ENCODE measurements at places on chromosomes 1 and 21. TPM values are rescaled to one million over a fixed set of nuclear protein-coding genes. Genes with fewer than 3 reads are reported as not detected.
A peak's percentile ranks its signal among the peaks of the same experiment; 100 is the strongest.

DNA sequence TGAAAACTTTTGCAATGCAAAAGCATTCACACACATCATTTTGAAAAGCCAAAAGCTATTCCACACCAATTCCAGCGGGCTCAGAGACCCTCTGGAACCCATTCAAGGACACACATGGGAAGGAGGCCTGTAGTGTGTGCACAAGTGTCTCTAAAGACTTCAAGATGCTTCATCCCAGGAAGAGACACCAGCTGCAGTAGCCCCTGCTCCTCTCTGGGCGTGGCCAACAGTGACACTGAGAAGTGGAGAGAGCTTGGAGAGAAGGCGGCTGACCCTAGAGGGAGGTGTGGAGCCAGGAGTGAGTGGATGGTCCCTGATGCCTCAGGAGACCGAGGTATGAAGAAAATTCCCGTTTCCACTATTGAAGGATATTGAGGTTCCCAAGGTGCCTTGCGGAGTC, 14.9 kb upstream of the TNNI1 start:
- DNase-seq: no peak

GRCh38 chr1:3271866-3272265, 182.6 kb upstream of the ARHGEF16 start:
- DNase-seq: no peak

GRCh38 chr1:193543259-193543658, 356.8 kb upstream of the B3GALT2 start:
- no peak for DNase-seq

- DNase-seq: no peak
These were observed 198.8 kb downstream of the AMY1C start for GRCh38 chr1:103948526-103948925.

- peak; percentile 78 for DNase-seq
These were observed 20.1 kb downstream of the UBE2U start for GRCh38 chr1:64223329-64224151.

- no peak for DNase-seq
These were observed 27.6 kb downstream of the NMNAT2 start for GRCh38 chr1:183390561-183390960.

DNA sequence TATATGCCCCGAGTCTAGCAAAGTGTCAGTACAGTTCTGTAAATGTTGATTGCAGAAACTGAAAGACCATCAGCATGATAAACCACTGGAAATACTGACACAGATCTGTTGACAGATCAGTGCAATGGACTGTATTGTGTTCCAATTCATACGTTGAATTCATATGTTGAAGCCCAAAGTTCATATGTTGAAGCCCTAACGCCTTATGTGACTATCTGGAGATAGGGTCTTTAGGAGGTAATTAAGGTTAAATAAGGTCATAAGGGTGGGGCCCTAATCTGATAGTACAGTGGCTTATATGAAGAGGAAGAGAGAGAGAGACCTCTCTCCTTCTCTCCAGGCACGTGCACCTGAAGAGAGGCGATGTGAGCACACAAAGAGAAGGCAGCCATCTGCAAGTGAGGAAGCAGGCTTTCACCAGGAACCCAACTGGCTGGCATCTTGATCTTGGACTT, 144.7 kb downstream of the MRPL39 start:
- DNase-seq: no peak

GRCh38 chr1:201499191-201499590, 7.7 kb downstream of the CSRP1 start:
- DNase-seq: no peak

DNA sequence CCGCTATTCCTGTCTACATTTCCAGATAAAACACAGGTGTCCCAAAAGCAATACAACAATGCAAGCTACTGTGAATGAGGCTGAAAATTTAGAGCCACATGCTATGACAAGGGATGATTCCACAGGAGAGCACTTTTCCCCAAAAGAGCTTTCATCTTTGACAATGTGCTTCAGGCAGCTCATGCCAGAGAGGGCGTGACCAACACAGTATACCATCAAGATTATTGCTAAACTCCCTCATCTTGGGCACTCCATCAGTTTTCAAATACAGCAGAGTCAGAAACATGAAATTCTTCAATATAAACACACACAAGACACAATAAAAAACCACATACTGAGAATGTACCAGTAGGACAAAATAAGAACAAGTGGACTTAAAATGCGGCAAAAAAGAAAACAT, 6.7 kb downstream of the GON4L start:
- DNase-seq: no peak

DNA sequence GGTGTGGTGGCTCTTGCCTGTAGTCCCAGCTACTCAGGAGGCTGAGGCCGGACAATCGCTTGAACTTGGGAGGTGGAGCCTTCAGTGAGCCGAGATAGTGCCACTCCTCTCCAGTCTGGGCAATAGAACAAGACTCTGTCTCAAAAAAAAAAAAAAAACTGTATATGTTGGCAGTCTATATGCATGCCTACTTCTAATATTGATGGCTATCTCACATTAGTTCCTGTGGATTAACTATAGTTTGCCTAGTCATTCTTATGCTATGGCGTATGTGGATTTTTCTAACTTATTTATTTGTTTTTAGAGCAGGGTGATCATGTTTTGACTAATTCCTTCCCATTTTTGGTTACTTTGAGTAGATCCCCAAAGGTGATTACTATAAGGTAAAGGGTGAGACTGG, 9.4 kb downstream of the GSTM1 start:
- DNase-seq: no peak

GRCh38 chr21:39976800-39977199, 109.6 kb downstream of the PCP4 start:
- no peak for DNase-seq

DNA sequence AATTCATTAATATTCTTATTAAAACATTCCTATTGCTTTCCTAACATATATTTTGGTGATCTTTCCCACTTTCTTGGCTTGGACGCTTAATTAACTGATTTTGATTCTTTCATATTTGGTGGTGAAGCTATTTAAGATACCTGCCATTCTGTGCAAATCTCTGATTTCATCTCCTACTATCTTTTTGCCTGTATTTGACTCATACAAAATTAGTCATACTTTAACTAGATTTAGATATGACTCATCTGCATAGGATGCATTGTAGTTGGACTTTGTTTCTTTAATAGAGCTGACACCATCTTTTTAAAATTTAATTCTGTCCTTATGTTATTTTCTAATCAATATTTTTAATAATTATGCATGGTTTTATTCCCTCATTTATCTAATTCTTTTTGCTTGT, 93.8 kb upstream of the PLPPR4 start:
- no peak for DNase-seq

DNA sequence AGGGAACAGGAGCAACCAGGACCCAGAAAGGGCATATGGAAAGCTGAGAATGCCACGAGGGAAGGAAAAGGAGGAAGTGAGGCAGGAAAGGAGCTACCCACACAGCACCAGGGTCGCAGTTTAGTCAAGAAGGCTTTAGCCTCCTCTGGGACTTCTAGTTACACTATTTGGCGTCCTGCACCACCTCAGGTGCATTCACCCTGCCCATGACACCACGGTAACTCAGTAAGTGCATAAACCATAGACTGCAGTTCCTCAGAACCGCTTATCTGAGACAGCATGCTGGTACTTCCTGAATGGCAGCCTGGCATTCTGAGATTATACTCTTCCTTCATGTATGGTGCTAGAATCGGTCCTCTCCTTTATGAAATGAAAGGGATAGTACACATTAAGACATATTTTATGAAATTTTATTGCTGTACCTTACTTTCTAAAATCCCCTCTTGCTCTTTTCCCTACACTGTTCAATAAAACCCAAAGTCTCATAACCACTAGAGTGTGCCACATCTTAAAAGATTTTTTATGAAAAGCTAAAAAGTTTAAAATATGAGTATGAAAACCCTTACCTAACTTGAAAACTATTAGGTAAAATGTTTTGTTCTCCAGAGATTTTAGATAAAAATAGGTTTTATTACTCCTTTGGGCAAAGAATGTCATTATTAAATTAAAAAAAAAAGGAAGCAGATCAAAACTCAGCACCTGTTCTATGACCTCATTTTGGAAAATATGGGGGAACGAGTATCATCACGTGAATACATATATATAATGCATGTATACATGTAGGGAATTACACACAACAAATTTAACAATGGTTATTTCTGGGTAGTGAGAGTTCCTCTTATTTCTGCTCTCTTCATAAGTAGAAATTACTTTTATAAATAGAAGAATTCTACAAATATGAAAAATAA, 67.3 kb downstream of the VAV3 start:
- no peak for DNase-seq

DNA sequence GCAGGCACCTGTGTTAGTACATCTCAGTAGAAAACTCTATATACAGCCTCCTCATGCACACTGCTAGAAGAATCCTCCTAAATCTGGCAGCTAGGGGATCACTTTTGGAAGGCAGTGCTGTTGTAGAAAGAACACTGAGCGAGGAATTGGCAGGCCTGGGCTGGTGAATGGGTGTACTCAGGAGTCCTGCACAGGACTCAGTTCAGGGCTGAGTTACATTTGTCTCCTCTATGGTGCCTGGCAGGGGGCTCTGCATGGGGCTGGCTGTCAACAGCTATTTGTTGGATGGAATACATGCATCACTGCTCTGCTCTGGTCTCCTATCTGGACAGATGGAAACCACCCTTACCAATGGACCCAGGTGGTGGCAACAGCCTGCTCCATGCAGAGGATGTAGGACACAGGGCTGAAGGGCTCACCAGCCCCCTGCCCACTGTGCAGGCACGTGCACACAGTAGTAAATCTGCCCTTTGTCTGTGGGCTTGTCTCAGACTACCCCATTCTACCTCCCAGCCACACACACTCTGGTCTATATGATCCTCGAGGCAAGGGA, 74.2 kb downstream of the LRIG2 start:
- DNase-seq: no peak

Gene LCE1E
- total RNA-seq: not detected

Gene PLA2G2D
- total RNA-seq: not detected

Gene PLA2G4A
- total RNA-seq: 24.2 TPM

Gene ZMYND12
- total RNA-seq: not detected

Gene RGS18
- 11.9 TPM for total RNA-seq

Gene ADGRL4
- total RNA-seq: not detected

Data from H4 (cell line).